Activated CD8-positive, alpha-beta T cell treated with anti-CD3 and anti-CD28 coated beads for 36 hours (primary cell): ENCODE measurements at places on chromosomes 1 and 21.

DNA sequence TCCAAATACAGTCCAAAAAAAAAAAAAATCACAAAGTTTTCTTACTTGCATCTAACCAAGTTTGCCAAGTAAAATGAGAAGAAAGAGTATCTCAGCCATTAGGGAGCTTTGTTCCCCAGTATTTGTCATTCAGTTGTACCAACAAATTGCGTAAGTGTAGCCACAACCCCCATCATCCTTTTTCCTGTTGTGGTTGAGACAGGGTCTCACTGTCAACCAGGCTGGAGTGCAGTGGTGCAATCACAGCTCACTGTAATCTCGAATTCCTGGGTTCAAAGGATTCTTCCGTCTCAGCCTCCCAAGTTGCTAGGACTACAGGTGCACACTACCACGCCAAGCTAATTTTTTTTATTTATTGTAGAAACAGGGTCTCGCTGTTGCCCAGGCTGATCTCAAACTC lies 9.5 kb downstream of the STX6 start:
- peak; percentile 22 for DNase-seq

DNA sequence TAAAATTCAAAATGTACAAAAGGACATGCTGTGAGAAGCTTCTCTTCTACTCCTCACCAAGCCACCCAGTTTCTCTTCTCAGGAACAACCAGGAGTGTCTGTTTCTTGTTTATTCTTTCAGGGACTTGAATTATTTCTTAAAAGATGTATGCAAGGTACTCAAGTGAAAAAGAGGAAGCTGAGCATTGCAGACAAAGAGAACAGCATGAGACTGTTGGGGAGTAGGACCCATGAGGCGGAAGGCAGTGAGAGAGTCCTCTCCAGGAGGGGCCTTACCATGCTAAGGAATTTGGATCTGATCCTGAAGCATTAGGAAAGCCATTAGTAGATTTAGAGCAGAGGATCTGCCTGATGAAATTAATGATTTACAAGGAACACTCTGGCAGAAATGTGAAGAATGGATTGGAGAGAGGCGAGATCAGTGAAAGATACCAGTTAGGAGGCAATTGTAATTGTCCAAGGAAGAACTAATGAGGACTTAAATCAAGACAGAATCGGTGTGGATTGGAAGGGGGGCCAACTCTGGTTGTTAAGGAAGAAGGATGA lies 14.7 kb upstream of the SSX2IP start:
- DNase-seq = no peak

DNA sequence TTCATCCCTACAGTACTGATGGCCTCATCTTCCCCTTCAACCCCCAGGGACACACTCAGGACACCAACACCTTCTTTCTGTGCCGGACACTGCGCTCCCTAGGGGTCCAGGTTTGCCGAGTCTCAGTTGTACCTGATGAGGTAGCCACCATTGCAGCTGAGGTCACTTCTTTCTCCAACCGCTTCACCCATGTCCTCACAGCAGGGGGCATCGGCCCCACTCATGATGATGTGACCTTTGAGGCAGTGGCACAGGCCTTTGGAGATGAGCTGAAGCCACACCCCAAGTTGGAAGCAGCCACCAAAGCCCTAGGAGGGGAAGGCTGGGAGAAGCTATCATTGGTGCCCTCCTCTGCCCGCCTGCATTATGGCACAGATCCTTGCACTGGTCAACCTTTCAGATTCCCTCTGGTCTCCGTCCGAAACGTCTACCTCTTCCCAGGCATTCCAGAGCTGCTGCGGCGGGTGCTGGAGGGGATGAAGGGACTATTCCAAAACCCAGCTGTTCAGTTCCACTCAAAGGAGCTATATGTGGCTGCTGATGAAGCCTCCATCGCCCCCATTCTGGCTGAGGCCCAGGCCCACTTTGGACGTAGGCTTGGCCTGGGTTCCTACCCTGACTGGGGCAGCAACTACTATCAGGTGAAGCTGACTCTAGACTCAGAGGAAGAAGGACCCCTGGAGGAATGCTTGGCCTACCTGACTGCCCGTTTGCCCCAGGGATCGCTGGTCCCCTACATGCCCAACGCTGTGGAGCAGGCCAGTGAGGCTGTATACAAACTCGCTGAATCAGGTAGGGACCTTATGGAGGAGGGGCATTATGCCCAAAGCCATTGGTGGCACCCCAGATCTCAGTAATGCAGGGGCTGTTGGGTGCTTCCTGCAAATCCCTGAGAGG lies 5.1 kb upstream of the LENEP start:
- DNase-seq = no peak

DNA sequence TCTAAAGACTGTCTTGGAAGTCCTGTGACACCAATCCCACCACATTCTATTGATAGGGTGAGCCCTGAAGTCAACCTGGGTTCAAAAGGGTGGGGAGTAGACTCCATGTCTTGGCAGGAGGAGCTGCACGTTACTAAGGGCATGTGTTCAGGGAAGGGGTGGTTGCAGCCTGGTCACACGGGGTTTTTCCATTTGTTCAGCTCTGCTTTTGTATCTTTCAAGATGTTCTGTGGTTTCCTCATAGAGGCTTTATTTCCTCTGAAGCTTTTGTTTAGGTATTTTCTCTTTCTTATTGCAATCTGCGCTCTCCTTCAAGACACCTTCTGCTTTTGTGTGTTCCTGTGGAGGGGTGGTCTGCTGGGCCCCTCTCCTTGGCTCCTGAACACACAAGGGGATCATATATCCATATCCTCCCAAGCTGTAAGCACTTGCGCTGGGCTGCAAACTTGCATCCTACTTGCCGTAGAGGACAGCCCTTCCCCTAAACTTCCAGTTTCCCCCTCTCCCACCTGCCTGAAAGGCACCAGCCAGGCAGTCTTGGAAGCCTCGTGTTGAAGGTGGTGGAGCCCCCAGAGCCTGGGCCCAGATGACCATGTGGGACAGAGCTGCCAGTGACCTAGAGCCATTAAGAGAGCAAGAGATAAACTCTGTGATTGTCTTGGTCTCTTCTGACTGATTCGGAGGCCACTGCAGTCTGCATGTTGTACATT lies 62.5 kb upstream of the TRAPPC10 start:
- no peak for DNase-seq

DNA sequence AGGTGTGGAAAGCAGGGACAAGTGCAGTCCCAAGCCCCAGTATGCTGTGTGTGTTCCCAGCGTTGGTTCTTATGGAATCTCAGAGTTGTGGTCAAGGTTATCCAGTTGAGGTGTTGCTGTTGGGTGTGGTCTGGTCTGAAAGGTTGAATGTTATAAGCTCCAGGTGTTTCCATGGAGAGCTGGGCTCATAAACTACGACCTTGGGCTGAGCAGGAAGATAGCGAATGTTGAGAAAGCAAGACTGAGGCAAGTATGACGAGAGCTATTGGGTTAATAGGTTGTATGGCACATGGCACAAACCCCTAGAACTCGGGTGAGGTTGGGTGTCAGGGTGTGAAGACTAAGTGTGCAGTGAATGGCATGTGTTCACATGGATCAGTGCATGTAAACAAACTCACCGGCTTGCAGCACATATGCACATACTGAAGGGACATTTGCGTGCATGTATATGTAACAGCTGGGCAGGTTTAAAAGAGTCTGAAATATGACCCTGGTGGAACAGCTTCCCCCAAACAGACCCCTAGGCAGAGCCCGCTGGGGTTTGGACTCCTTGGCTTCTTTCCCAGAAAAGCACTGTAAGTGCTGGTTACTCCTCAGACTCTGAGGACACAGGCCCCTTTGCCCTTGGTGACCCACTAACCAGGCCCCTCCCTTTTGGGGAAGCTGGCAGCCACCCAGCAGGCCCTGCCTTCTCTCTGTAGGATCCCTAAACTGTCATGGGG lies 117.5 kb downstream of the NAV1 start:
- DNase-seq = no peak

DNA sequence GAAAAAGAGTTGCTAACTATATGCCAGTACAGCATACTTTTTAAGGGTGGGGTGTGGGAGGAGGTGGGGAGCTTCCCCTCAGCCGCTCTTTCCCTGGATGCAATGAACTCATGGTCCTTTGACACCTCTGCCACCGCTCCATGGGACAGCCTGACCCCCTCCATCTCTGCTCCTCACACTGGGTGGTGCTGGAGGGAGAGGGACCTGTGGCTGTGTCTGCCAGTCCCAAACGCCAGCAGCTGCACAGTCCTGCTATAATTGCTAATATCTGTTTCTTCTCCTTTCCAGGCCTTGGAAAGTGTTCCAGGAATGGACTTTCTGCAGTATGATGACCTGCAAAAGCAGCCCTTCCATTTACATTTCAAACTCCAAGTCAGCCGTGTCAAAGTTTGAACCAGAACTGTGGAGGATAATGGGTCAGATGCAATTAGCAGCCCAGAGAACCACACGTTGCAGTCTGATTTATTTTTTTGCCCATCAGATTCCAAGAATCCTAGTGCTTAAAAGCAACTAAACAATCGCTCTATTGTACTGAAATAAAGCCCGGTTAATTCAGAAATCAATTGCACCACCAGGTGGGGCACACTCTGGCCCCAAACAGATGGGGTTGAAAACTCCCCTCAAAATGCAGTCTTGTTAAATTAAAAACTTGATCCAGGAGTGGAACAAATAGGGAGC lies 160.7 kb upstream of the LMO4 start:
- DNase-seq = no peak

- no peak for DNase-seq
These were observed 827.6 kb upstream of the ADGRL2 start for GRCh38 chr1:80973101-80973500.

GRCh38 chr1:188426561-188426960 lies 1597.8 kb downstream of the PLA2G4A start:
- DNase-seq = no peak

GRCh38 chr21:35037384-35037765 lies 11.7 kb downstream of the RUNX1 start:
- peak; percentile 13 for DNase-seq

- DNase-seq = no peak
These were observed 115.8 kb downstream of the TBX19 start for GRCh38 chr1:168396508-168396907.

DNA sequence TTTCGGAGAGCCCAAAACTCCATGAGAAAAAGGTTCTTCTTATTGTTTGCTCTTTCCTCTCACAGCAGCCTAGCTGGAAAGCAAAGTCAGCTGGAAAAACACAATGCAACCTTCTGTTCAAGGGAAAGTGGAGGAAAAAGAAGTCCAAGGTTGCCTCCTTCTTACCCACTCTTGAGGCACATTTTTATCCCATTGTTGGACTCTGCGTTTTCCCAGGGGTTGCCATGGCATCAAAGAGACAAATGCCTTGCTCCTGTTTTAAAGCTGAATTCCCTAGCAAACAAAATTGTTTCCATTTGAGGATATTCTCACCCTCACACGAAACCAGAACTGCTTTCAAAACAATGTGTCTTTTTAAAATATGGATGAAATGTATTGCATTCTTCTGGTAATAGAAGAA lies 45.1 kb upstream of the PALMD start:
- DNase-seq = no peak

GRCh38 chr1:241637604-241638003 lies 2.6 kb downstream of the CHML start:
- no peak for DNase-seq

DNA sequence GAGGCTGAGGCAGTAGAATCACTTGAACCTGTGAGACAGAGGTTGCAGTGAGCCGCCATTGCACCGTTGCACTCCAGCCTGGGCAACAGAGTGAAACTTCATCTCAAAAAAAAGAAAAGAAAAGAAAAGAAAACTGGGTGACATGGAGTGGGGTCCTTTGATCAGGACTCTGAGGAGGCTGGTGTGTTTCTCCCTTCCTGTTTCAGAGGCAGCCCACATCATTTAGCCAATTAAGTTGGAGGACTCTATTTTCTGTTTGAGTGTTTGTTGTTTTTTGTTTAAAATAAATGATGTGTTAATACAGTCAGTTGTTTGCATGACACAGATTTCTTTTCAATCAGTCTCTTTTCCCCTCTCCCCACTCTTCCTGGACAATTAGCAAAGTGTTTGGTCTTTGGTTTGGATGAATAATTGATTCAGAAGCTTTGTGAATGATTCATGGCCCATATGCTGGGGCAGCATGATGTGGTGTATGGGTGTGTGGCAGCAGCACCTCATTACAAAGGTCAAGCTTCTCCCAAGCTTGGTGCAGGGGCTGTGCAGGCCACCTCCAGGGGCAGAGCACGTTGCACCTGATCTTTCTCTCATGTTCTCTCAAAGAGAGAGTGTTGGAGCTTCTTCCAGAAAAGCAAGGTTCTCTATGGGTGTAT lies 48.8 kb downstream of the CACNA1E start:
- no peak for DNase-seq

- no peak for DNase-seq
These were observed 25.6 kb downstream of the MATN1 start for GRCh38 chr1:30697571-30698376.

GRCh38 chr1:228992044-228992443 lies 256.8 kb downstream of the RHOU start:
- DNase-seq = no peak

DNA sequence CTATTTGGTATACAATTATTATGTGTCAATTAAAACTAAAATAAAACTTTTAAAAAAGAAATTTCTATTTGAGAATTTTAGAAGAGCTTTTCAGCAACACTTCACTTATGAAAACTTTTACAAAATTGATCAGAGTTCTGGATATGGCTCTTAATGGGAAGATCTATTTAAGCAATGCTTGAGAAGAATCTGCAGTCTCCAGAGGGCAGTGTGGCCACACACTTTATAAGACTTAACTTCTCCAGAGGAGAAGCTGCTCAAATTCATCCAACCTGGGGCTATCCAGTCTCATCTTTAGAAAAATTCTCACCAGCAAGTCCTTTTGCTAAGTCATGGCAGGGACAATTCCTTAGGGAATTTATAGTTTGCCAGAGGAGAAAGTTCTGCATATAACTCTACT lies 25.2 kb upstream of the AGO1 start:
- peak; percentile 10 for DNase-seq

DNA sequence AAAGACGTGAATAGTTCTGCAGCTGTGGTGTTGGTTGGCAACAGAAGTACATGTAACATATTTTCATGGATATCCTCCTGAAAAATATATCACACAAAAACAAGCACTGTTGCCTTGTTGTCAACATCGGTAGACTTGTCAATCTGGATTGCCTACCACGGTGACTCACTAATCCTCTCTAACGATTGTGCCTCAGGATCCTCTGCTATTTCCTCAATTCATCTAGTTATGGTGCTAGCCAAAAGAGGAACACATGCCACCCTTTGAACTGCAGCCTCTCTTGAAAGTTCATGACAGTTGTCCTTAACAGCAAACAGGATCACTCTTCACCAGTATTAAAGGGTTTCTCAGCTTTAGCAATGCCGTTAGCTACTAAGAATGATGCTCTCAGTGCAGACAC lies 25.7 kb downstream of the RASAL2 start:
- DNase-seq = no peak

DNA sequence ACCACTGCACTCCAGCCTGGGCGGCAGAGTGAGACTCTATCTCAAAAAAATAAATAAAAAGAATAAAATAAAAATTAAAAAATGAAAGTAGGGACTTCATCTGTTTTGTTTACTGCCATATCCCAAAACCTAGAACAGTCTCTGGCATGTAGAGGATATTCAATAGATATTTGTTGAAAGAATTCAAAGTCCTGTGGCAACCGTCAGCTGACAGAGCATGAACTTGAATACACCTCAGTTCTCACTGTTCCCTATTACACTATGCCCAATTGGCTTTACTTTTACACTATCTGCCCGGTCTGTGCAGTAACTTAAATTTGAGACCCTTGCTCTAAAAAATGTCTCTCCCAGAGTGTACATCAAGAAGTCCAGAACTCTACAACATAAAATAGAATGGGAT lies 46.2 kb downstream of the PRDX6 start:
- DNase-seq = no peak

- DNase-seq = no peak
These were observed 30.6 kb upstream of the EXO1 start for GRCh38 chr1:241817331-241817792.
